T-cell (primary cell): ENCODE measurements at places on chromosomes 12 and 14. TPM values are rescaled to one million over a fixed set of nuclear protein-coding genes. Genes with fewer than 3 reads are reported as not detected.

The NUAK1 gene
- 0.26 TPM for total RNA-seq

The PAPLN gene
- total RNA-seq: 1.0 TPM

The RARG gene
- 88.2 TPM for total RNA-seq

The NANOG gene
- total RNA-seq: not detected

The LALBA gene
- total RNA-seq: not detected

The NTS gene
- not detected for total RNA-seq

DNA sequence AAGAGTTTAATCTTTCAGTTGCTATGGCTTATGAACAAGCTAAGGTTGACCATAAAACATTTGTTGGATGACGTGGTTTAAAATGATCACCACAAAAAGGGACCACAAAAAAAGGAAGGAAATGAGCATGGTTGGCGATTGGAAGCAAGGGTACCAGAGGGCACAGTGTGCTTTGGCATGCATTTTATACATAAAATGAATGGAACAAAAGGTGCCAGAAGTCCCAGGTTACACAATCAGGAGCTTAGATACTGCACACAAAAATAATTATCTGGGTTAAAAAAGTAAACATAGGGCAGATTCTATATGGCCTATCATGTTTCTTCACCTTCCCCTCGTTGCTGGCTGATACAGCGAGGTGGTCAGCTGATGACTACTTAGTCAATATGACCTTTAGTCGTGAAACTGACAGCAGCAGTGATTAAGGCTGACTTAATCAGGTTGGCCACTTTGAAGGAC lies 50.7 kb downstream of the ZC3H14 start:
- no peak for DNase-seq

- DNase-seq: no peak
These were observed 14.2 kb downstream of the FGF6 start for GRCh38 chr12:4431436-4431835.

- no peak for DNase-seq
These were observed 150.3 kb downstream of the DPF3 start for GRCh38 chr14:72743626-72744025.

DNA sequence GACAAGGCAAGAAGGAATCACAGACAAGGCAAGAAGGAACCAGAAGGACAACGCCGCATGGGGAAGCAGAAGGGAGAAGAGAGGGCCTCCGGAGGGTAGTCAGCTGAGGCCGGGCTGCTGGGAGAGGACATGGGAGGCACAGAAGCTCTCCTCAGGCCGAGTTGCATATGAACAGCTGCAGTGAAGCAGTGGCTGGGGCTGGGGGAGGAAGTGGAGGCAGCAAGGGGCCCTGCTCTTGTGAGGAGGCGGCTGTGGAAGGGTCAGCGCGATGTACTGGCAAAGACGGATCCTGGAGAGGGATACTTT lies 22.0 kb upstream of the TMEM106C start:
- DNase-seq: no peak

DNA sequence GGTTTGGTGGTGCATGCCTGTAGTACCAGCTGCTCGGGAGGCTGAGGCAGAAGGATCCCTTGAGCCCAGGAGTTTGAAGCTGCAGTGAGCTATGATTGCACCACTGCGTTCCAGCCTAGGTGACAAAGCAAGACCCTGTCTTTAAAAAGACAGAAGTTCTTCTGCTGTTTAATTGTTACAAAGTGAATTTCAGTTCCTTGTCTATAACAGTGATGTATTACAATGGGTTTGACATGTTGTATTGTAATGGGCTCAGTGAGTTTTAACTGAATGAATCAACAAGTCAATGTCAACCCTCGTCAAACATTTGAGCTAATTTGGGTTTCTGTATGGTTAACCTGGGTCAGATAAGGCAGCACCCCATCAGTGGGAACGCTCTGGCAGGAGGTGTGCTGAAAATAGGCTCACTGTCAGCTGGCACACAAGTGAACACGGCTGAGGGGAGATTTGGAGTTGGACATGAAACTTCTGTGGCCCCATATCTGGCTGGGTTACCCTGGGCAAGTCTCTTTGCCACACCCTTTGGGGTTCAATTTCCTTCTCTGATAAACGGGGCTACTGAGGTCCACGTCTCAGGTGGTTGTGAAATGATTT lies 14.0 kb upstream of the TRPV4 start:
- no peak for DNase-seq

- no peak for DNase-seq
These were observed 350.5 kb upstream of the OR4E1 start for GRCh38 chr14:22024137-22024536.

GRCh38 chr12:16019136-16019535 lies 108.0 kb downstream of the DERA start:
- no peak for DNase-seq

DNA sequence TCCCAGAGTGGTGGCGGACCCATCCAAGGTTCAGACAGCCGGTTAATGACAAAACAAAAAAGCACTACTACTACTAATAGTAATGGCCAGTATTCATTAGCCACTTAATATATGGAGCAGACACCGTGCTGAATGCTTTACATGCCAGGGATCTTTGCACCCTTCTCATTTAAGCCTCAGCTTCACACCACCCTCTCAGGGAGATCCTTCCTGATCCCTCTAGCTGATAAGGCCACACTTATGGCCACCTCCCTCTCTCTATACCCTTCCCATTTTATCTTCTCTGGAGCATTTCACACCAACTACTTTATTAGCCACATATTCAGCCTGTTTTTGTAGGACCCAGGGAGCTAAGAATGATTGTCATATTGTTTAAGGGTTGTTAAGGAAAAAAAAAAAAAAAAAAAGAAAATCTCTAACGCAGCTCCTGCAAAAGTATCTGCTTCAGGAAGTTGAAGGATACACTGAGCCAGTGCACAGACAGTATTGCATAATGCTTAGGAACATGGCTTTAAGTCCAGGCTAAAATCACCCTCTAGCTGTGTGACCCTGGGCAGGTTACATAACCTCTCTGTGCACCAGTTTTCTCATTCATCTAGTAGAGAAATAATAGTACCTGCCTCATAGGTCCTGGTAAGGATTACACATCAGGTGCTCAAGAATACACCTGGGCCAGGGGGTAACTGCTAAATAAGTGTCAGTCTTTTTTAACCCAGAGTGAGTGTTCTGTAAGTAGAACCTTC lies 29.4 kb downstream of the NUAK1 start:
- DNase-seq: no peak

DNA sequence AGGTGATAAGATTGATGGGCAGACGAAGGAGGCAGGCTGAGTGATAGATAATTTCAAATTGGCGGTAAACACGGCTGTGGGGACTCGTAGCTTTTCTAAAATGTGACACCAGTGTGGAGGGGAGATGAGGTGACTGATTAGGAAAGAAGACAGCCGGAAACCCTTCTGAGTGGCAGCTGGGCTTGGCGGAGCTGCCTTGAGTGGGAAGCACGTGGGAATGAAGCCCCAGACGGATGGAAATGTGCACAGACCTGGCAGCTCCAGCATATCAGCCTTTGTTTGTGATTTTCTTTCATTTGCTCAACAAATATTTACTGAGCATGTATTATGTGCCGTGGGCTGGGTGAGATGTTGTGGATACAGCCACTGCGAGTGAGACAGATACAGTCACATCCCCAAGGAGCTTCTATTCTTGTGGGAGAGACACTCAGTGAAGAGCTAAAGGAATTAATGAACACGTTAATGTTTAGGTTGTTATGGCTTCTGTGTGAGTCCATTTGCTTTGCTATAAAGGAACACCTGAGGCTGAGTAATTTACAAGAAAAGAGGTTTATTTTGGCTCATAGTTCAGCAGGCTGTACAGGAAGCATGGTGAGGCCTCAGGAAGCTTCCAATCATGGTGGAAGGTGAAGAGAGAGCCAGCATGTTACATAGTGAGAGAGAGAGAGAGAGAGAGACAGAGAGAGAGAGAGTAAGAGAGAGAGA lies 65.5 kb upstream of the LHX5 start:
- DNase-seq: no peak

DNA sequence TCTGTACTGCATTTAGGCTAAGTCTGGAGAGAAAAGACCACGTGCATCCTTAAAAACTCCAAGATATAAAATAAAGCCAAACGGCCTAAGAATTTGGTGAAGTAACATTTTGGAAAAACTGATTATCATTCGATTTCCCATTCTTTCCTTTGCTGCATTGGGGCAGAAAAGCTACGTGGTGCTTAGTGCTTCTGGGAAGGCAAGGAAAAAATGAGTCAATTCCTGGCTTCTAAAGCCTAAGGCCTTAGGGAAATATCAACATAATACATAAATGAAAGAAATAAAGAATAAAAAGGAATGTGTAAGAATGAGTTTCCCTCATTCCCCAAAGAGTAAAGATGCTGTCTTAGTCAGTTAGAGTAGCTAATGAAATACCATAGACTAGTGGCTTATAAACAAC lies 520.5 kb downstream of the GLT1D1 start:
- no peak for DNase-seq

DNA sequence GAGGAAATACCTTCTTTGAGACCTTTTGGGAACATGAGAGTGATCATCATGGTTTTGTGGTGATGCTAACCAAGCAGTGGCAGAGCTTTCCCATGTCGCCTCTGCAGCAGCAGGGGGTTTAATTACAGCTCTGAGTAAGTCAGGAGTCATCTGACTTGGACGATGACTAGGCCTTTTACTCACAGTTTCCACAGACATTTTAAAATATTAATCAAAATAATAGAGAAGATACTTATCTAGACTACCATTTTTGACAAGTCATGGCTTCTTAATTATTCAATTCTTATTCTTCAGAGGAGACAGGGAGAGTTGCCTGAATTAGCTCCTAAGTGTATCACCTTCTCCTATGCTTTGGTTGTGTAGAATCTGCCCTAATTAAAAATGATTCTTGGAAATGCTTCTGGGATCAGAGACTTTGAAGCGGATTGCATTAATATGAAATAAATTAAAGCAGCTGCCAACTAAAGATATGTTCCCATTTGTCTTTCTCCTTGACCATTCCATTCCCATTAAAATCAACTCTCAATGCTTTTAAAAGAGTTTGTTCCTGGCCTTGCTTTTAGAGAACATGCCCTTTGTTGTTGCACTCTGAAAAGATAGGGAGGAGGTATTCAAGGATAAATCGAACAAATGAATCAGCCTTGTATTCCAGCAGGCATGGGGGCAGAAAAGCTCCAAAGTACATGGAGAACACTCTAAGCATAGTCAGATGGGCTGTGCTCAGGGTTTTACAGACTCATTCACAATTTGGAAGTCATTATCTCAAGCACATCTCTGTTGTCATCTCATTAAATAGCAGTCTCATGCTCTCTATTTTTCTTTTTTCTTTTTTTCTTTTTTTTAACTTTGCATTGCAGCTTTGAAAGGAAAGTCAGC lies 7.7 kb upstream of the IFNG-AS1 start:
- DNase-seq: no peak

DNA sequence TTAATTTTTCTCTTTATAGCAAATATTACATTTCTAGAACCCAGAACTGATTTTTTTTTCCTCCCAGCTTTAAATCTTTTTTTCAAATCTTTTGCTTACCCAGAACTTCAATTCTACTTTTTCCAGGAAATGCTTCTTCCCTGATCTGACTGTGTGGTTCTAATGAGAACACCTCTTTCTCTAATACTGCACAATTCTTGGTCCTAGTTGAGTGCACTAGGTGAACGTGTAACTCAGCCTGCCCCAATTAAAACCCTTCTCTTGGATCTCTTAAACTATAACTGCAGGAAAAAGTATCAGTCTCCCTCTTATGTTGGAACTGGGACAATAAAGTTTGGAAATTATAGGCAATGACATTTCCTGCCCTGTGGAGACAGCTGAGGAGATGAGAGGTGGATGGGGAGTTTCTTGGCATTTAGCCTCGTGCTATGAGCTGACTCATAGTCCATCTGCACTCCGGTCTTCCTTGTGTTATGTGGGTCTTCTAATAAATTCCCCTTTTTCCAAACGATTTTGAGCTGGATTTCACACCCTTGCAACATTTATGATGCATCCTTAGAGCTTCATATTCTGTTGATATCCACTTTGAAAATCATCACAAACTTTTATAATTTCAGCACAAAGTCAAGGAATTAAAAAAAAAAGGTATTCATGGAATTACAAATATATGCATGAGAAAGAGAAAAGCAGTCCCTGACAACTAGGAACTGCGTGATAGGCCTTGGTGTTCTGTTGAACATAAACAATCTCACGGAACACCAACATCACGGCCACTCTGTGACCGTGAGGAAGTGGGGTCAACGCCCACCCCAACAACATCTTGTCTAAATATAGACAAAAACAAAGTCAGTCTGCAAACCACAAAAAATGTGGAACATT lies 52.4 kb downstream of the BRMS1L start:
- no peak for DNase-seq

DNA sequence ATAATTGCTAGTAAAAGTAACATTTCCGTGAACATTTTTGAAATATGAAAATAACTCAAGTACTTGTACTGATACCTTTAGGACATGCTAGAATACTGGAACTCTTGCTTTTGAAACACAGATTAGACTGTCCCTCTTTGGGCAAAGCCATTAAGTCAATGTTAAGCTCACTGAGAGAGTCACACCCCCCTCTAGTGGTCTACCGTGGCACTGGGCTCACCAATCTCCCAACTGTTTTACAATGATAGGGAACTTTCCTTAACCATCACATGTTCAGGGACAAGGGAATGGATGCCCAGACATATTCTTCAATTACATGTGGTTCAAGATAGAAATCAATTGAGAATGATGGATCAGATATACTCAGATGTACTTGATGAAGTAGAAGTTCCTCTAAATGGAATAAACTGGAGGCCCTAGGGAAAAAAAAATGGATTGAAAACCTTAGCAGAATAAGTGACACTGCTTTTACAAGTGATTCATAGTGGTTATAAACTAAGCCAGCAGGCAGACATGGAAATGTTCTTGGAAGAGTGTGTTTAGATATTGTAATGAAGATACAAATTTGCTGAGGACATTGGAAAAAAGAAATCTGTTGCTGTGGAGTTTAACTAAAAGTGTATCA lies 17.8 kb downstream of the NANOG start:
- peak; percentile 60 for DNase-seq

DNA sequence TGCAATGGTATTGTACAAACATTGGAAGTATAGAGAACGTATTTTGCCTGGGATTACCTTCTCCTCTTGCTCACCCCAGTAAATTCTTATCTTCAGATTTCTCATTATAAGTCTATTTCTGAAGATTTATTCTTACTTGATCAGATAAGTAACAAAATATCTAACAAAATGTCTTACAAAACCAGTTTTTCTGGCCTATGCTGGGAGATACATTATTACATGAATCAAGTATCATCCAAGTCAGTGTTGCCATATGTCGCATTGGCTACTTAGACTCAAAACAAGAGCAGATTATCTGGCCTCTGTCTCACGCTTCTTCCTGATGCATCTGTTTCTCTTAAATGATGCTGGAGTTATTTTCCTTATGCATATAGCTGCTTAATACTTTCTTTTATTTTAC lies 408.5 kb downstream of the CCER1 start:
- DNase-seq: no peak

DNA sequence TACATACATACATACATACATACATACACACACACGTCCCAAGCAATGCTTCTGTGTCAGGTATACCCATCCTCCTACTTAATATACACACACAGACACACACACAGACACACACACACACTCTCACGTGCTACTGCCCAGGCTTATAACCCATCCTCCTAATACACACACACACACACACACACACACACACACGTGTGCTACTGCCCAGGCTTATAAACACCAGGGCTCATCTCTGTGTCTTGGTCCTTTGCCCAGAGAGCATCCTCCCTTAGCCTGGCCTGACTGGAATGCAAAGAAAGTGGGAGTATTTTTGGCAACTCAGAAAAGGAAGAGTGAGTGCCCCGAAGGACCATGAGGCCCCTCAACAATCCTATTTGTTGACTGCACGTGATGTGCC lies 129.0 kb downstream of the RBM19 start:
- no peak for DNase-seq

- DNase-seq: no peak
These were observed 3.6 kb downstream of the CCND2 start for GRCh38 chr12:4277205-4277543.
